Gastrocnemius medialis (tissue), 4 donors: ENCODE measurements at places on chromosomes 16 and 17. TPM values are rescaled to one million over a fixed set of nuclear protein-coding genes. Genes with fewer than 3 reads are reported as not detected.

The CTRL gene
- total RNA-seq: 0.27 TPM

The CCDC40 gene
- 1.5 TPM for total RNA-seq

The KRT25 gene
- total RNA-seq: not detected

The NT5C3B gene
- total RNA-seq: 24.5 TPM

The MINK1 gene
- total RNA-seq: 20.2 TPM

The TMEM238L gene
- total RNA-seq: not detected

The ATP2A3 gene
- total RNA-seq: 1.4 TPM

The MPO gene
- total RNA-seq: 0.32 TPM
